ENCODE measurements at places on chromosomes 16 and 17.

DNA sequence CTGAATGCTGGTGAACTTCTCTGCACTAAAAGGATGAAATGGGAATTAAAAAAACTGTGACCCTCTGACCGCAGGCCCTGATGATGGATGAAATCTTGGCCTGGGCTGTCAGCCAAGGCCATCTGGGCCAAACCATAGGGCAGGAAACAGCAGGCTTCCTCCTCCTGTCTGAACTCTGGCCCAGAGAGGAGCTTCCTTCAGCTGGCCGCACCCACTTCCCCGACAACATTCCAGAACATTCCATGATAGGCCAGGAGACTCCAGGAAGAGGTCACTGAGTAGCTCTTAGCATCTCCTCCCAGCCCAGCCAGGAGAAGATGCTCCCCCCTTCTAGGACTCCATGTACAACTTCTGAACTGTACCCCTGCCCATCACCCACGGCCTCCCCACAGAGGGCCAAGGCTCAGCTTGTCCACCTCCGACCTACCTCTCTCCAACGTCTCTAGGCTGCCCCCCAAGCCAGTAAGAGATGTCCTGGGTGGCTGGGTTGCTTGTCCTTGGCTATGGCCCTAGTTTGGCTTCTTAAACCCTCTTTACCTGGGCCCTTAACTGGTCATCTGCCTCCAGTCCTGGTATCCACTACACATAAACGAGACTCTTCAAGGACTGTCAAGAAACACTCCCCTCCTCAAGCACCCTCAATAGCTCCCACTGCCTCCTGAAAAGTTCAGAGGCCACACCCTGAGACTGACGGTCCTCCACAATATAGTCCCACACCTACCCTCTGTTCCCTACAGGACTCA is 1.7 kb downstream of the RPH3AL start:
- peak; percentile 84 for DNase-seq

DNA sequence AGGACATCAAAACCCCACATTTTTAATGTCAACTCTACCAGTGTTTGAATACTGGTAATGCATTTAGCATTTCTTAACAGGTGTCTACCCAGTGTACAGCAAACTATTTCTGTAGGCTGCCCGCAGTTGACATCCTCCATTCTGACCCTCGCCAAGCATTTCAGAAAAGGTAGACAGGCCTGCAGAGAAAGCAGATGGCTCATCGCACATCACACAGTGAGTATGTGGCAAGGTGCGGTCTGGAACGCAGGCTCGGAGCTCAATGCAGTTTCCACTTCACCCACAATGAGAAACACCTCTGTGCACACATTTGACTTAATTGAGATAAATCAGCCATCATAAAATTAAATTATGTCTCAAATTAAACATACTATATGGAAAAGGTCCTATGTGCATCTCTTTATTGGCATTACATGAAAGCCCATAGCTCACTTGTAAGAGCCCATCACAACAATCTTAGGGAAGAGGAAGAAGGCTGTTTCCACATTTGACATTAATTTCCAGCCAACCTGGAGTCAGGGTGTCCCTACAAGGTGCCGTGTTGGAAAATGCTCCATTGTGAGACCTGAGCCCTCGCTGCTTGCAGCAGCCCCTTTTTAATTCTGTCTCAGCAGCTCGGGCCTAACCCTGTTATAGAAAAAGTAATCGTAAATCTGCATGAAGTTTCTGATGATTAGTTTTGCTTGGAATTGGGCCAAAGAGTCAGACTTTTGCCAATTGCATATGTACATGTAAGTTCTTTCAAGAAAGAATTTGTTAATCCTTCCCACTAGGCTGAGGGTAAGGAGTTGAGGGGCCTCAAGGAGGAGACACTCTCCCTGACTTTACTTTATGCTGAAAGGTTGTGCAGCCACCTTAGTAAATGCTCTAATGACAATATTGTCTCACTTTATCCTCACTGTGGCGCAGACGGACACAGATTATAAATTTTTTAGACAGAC is 378.7 kb upstream of the DYNLRB2 start:
- DNase-seq = no peak

DNA sequence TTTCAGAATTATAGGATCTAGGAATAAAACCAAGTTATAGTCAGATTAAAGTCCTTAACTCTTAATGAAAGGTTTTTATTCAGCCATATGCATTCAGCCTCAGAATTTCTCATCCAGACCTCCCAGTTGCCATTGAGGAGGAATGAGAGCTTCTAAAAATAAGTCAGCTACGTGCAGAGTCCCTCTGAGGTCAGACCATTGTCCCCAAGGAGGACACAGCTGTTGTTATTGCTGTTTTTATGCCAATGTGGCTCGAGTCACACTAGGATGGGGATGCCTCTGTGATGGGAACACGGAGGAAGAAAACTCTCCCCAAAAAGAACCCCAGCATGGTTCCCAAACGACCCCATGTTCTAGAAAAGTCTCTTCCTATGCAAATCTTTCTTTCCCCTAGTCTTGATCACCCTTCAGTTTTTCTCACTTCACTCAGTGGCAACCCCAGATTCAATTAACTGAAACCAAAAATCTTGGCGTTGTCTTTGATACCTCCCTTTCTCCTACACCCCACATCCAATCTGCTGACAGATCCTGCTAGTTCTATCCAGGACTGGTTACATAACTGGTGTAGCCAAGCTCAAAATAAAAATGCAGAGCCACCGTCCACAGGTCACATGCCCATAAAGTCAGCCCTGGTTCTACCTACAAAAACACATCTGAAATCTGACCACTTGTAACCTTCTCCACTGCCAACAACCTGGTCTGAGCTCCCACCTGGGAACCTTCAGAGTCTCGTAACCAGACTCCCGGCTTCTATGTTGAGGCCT is 138.2 kb upstream of the ERCC4 start:
- no peak for DNase-seq

DNA sequence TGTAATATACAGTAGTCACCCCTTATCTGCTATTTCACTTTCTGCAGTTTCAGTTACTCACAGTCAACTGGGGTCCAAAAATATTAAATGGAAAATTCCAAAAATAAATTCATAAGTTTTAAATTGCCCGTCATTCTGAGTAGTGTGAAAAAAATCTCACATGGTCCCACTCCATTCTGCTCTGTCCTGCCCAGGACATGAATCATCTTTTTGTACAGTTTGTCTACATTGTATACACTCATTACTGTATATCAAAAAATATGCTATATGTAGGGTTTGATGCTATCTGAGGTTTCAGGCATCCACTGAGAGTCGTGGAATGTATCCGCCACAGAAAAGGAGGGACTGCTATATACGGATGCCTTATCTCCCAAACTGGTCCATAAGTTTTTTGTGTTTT is 16.0 kb upstream of the APPBP2 start:
- DNase-seq = no peak

DNA sequence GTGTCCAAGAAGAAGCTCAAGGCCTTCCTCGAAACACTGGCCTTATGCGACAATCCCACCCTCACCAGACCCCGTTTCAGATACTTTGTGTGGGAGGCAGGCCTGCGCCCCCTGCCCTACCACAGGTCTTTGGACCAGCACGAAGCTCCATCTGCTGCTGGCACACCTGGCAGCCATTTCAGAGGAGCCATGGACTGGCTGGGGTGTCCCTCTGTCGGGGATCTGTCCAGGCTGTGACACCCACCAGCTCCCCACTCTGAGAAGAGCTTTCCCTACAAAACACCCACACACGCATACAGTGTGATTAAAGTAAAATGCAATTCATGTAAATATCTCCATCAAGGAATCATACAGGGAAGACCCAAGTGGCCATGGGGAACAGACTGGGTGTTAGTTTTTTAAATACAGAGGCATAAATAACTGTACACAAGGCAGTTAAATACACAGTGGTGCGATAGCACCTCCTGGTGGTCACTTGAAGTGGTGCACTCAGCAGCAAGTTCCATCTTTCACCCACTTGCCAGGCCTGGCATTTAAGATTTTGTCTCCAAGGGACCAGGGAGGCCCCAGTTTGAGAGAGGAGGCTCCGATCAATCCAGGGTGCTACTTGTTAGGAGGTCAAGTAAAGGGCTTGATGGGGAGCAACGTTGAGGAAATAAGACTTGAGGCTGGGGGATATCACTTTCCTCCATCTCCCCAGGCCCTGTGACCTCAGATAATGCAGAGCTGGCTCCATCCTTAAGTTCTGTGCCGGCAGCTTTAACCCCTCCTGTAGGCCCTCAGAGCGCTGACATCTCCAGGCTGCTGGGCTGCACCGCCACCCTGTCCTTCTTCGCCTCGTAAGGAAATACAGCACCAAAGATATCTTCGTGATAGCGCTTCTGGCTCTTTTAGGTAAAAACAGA is 43.6 kb downstream of the NOS2 start:
- DNase-seq = no peak

- DNase-seq = no peak
Measured at GRCh38 chr17:74433421-74434121, 1.7 kb downstream of the GPRC5C start.

- no peak for DNase-seq
Measured at GRCh38 chr16:27952811-27953210, 110.7 kb downstream of the GSG1L start.

DNA sequence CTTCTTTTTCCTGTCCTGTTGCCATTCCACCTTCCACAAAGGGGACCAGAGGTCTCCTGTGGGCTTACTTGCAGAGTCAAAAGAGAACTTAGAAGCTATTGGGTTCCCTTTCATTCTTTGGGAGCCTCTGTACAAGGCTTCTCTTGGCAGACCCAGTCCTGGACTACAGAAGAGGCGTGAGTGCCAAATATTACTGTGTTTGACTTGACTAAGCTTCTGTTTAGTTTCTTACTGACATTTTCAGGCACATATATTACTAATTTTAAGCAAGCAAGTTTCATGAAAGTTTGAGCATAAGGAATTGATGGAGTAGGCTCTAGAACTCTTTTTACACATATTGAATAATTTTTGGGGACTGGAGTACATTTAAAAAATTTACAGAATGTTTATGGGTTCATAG is 254.4 kb downstream of the HAPSTR1 start:
- no peak for DNase-seq

DNA sequence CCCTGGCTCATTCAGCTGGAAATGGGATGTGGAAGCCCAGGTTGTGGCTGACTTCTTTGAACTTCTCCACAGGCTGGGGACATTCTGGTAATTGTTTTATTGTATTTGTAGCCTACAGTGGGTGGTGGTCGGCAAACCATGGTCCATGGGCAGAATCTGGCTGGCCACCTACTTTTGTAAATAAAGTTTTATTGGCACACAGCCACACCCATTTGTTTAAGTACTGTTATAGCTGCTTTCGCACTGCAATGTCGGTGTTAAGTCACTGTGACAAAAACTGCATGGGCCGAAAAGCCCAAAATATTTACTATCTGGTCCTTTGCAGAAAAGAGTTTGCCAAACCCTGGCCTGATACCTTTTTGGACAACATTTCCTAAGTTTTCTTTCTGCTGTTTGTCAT is 86.2 kb downstream of the NTN1 start:
- no peak for DNase-seq

- DNase-seq = no peak
Measured at GRCh38 chr17:17565471-17566339, 25.8 kb downstream of the PEMT start.

DNA sequence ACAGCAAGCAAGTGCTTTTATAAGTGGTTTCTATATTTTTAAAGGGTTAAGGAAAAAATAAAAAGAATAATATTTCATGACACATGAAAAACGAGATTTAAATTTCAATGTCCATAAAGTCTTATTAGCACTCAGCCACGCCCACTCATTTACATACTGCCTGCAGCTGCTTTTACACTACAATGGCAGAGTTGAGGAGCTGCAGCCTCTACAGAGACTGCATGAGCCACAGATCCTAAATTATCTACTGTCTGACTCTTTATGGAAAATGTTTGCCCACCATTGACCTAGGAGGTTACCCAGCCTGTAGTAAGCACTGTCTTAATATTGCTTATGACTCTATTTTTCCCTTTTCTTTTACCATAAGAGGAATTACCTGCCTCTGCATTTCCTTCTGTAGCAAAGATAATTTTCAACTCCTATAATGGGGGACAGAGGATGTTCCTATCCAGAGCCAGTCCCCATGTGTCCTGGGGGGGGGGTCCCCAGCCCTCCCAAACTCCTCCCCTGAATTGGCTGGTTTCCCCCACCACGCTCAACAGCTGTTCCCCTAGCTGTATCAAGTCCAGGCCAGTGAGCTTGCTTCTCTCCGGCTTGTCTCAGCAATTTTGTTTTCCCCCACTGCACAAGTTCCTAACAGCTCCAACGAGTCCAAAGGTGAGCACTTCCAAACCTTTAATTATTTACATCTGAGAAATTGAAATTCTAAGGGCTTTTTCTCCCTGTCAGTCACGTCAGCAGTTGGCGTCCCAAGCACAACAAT is 139.4 kb upstream of the ERCC4 start:
- no peak for DNase-seq

DNA sequence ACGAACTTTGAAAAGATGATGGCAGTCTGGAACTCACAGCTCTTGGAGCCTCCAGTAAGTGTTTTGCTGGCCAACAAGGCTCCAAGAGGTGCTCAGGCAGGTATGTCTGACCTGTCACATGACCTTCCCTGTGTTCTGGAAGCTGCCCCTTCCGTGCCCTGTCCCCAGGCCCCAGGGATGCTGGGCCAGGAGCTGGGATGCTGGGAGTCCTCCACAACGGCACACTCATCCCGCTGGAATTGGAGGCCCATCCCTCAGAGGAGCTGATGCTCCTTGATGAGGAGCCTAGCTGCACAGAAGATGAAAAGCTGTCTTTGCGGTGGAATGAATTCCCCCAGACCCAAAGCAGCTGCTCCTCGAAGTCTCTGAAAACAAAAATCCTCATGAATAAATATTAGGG is 47.8 kb downstream of the HOXB1 start:
- no peak for DNase-seq

GRCh38 chr16:56349086-56349415 is 76.3 kb downstream of the AMFR start:
- no peak for DNase-seq

DNA sequence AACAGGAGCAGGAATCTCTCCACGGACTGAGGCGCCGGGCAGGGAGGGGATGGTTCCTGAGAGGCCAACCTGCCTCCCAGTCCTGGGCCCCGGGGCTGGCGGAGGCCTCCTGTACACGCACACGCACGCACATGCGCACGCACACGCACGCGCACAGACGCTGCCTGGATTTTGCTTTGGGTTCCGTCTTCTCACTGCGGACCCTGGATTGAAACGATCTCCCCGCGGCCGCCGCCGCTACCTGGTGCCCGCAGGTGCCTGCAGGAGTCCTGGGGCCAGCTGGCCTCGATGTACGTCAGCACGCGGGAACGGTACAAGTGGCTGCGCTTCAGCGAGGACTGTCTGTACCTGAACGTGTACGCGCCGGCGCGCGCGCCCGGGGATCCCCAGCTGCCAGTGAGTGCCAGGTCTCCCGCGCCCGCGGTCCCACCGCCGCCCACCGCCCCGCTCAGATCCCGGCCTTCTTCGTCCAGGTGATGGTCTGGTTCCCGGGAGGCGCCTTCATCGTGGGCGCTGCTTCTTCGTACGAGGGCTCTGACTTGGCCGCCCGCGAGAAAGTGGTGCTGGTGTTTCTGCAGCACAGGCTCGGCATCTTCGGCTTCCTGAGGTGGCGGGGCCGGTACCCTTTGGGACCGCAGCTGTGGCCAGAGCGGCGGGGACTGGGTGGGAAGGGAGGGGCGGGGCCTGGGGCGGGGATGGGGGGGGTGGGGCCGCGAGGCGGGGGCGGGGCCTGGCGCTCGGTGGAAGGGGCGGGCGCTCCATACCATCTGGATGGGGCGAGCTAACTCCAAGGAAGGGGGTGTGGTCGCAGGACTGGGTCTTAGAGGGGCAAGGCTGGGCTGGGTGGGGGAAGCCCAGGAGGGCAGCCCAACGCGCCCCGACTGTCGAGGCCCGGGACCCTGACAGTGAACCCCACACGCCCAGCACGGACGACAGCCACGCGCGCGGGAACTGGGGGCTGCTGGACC is 12.3 kb downstream of the CES4A start:
- no peak for DNase-seq
